GM20000 (cell line): ENCODE measurements at places on chromosomes 1 and 21.

GRCh38 chr1:103267266-103267665 is 158.9 kb upstream of the COL11A1 start:
- DNase-seq = no peak

GRCh38 chr1:32426489-32427255 is 32.4 kb upstream of the BSDC1 start:
- DNase-seq = no peak

DNA sequence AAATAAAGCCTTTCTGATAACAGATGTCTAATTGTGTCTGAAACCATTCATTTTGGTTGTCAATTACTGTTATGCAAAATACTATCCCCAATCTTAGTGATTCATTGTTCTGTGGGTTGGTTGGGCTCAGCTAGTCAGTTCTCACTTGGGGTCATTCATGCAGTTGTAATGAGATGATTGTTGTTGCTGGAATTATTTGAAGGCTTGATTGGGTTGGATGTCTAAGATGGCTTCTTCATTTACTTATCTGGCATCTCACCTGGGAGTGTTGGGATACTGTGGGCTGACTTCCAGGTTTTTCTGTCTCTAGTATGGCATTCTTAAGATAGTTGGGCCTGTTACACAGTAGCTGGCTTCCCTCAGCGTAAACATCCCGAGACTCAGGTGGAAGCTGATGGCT is 217.8 kb upstream of the B3GALT2 start:
- no peak for DNase-seq

- no peak for DNase-seq
Observed at GRCh38 chr1:180560868-180561600, 2.3 kb downstream of the OVAAL start.

DNA sequence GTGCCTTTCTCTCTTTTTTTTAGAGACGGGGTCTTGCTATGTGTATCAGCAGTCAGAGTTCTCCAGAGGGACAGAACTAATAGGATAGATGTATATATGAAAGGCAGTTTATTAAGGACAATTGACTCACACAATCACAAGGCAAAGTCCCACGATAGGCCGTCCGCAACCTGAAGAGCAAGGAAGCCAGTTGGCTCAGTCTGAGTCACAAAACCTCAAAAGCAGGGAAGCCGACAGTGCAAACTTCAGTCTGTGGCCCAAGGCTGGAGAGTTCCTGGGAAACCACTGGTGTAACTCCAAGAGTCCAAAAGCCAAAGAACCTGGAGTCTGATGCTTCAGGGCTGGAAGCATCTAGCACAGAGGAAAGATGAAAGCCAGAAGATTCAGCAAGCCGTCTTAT is 16.3 kb upstream of the H3-3A start:
- no peak for DNase-seq
